ENCODE measurements at places on chromosomes 12 and 14. TPM values are rescaled to one million over a fixed set of nuclear protein-coding genes. Genes with fewer than 3 reads are reported as not detected.
A peak's percentile ranks its signal among the peaks of the same experiment; 100 is the strongest.

DNA sequence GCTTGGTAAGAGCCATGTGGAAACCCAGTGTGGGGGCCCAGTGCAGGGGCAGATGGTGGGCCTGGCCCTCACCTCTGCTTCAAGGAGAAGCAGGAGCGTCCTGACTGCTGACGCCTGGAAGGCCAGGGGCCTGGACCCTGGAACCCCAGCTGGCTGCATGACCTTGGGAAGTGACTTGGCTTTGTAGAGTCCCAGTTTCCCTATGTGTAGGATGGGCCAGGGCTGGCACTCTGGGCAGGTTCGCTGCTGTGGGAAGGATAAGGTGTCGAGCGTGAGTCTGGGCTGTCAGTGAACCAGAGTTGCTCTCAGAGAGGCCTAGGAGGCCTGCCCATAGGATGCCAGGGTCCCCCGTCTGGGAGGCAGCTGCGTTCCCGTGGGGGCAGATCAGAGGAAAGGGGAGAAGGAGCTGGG lies 43.2 kb downstream of the TRAFD1 start:
- no peaks in the 10 kb centered on the region for H3K4me1 ChIP-seq
- no peaks in the 10 kb centered on the region for H3K27me3 ChIP-seq
- no peak overlapping the region for H3K27ac ChIP-seq
- no peak for DNase-seq

GRCh38 chr14:103130965-103131364 lies 7.7 kb downstream of the TNFAIP2 start:
- peak overlapping the region; percentile 65 for H3K27ac ChIP-seq
- H3K36me3 ChIP-seq: peaks cover 16% of the 10 kb centered on the region
- peak; percentile 93 for DNase-seq
- H3K4me3 ChIP-seq: no peak overlapping the region
- H3K4me1 ChIP-seq: peaks cover 15% of the 10 kb centered on the region
- H3K27me3 ChIP-seq: no peaks in the 10 kb centered on the region

The MGAT4C gene
- 0.16 TPM for total RNA-seq

The C14orf119 gene
- 42.8 TPM for total RNA-seq

DNA sequence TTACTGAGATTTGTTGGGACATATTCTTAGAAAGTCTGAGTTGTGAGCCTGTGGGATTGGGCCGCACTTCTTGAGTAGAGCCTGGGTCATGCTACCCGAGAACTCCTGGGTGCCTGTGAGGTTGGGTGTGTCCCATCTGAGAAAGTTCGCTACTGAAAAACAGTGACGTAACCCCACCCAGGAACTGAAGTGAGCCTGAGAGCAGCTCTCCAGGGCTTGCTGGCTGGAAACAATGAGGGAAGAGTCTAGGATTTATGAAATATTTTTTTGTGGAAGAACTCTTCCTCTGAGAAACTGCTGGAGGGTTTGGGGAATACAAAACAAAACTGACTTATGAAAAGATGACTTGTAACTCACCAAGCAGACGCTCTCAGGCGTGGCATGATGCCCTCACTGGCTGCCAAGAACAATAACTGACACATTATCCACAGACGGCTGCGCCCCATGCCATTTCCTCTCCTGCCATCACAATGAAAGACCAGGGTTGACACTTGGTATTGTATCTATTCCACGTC lies 69.2 kb downstream of the RASSF3 start:
- no peak overlapping the region for H3K4me3 ChIP-seq
- no peaks in the 10 kb centered on the region for H3K4me1 ChIP-seq
- no peak for DNase-seq
- no peak overlapping the region for H3K27ac ChIP-seq

DNA sequence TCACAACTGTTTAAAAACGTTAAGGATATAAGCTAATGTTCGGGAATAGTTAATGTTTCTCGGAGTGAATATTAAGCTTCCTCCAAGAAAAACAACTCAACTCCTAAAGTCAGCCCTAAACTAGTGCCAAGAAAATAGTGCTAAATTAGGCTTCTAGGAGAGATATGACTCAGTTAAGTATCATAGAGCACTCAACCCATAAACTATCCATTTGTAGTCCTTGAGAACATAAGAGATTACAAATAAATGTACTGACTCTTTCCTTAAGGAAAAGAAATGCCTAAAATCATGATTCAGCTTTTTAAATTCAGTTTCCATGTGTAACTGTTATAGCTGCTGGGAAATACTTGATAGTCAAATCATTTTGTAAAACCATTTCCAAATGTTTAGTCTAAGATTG lies 117.1 kb downstream of the HMGA2 start:
- DNase-seq: peak; percentile 63
- no peaks in the 10 kb centered on the region for H3K27me3 ChIP-seq
- peaks cover 2% of the 10 kb centered on the region for H3K4me1 ChIP-seq
- H3K4me3 ChIP-seq: no peak overlapping the region
- H3K36me3 ChIP-seq: no peaks in the 10 kb centered on the region
- no peak overlapping the region for H3K27ac ChIP-seq

GRCh38 chr12:52169886-52170285 lies 21.9 kb downstream of the KRT80 start:
- no peaks in the 10 kb centered on the region for H3K4me1 ChIP-seq
- no peaks in the 10 kb centered on the region for H3K36me3 ChIP-seq
- H3K27ac ChIP-seq: no peak overlapping the region
- no peaks in the 10 kb centered on the region for H3K27me3 ChIP-seq
- no peak for DNase-seq
- no peak overlapping the region for H3K4me3 ChIP-seq

The HOXC4 gene
- total RNA-seq: 24.5 TPM
